CD4-positive, alpha-beta memory T cell (primary cell): ENCODE measurements at places on chromosomes 7 and 10. TPM values are rescaled to one million over a fixed set of nuclear protein-coding genes. Genes with fewer than 3 reads are reported as not detected.
A peak's percentile ranks its signal among the peaks of the same experiment; 100 is the strongest.

DNA sequence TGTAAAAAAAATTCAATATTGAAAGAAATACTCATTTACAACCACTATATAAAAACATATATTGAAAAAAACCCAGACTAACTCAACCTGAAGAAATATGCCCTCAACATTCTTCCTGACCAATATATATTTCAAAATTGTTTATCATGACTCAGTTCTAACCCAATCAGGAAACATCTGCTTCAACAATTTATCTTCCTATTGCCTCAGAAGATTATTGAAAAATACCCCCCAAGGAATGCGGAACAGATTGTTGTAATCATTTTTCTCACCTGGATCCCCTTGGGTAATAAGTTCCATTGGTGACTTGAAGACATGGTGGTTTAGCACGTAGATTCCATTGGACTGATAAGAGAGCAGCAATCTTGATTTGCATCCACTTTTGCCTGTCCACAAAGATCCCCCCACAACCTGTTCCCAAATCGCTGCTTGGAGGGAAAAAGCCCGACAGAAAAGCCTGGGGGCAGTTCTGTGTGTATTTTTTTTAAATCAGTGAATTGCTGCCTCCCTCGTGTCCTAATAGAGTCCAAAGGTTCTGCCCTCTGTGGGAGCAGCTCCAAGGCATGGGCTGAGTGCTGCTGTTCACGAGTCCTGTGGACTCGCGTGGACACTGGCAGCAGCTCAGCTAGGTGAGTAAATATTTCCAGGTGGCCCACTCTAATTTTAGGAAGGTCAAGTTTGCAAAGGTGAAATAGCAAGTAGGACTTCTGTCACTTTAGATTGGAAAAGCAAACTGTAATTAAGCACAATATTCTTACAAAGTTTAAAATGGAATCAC, 5.9 kb upstream of the INHBA start:
- no peak for DNase-seq

- DNase-seq = no peak
Observed at GRCh38 chr7:114504586-114504985, 90.0 kb downstream of the FOXP2 start.

- DNase-seq = no peak
Observed at GRCh38 chr10:132392811-132393694, 3.9 kb upstream of the PWWP2B start.

DNA sequence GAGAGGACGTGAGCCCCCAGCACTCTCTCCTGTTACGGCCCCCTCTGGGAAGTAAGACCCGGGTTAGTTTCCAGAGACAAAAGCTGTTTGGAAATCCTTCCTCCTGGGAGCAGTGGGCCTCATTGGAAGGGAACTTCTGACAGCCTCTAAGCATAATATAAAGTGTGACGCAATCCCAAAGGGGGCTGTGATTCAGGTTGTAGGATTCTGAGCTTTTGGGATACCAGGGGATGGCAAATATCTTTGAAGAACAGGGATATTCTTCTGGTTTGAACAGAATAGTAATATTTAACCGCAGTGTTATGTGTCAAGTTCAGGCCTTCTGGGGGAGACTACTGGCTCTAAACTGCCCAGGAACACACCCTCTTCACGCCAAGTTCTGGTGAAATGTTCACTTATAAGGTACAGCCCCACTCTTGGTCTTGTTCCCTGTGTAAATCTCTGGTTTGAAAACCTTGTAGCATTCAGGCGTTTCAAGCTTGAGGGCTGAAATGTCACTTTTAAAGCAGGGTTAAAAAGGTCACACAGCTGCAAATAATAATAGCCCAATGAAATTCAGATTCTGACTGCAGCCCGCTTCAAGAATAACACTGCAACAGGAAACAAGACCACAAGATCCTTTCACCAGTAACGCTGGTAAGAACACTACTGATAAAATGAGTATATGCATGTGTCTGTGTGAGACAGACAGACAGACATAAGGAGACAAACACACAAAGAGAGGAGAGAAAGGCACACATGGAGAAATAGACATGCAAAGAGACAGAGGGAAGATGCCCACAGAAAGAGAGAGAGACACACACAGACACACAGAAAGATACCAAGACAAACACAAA, 69.0 kb downstream of the CREB5 start:
- DNase-seq = no peak

DNA sequence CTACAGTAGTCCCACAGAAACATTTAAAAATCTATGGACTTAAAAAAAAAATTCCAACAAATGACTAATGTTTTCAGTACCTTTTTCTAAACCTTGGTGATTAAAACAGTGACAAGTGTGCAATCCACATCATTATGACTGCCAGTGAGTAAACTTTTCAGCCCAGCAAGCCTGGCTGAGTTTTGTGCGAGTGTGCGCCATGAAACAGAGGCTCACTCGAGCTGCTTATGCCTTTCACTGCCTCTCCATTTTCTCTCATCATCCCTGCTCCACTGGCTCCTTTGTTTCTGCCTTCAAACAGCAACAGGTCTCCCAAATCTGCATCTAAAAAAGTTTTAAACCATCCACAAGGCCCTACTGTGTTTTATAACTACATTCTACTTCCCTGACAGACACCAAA, 105.8 kb downstream of the USP6NL start:
- DNase-seq = no peak

DNA sequence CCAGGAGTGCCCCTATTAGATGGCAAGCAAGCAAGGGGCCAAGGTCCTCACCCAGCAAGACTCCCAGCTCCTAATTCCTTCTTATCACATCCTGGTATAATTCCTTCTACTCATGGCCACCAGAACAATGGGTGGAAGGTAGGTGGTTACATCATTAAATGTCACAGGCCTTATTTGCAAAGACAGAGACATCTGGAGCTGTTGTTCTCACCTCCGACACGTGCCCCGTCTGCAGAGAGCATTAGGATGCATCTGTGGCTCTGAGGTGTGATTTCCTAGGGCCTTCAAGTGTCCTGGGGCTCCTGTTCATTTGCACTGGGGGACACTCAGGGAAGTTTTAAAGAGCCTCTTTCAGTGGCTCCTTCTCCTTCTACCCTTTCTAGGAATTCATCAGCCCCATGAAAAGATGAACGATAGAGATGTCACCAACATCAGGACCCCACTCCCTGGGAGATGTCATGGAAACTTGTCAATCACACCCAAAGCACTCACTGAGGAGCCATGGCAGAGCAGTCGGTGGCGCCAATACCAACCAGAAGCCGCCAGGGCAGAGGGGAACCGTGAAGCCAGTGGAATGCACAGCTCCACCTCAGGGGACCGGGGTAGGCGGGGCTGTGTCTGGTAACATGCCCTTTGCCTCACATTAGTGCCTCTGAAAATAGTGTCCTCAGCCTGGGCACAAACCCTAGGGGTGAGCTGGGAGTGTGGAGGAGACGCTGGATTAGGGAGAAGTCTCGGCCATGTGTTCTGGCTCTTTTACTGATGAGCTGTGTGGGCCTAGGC, 2.9 kb upstream of the ATP6V0E2 start:
- peak; percentile 55 for DNase-seq

Gene CLRN3
- total RNA-seq = not detected

- DNase-seq = no peak
Observed at GRCh38 chr7:111650456-111650999, 88.2 kb upstream of the IMMP2L start.

- DNase-seq = no peak
Observed at GRCh38 chr10:90635111-90635765, 222.6 kb downstream of the HTR7 start.

Gene CCL26
- total RNA-seq = not detected

Gene SPDYE16
- 0.73 TPM for total RNA-seq

- no peak for DNase-seq
Observed at GRCh38 chr10:86211691-86212390, 154.8 kb downstream of the GRID1 start.

Gene C10orf53
- total RNA-seq = not detected

DNA sequence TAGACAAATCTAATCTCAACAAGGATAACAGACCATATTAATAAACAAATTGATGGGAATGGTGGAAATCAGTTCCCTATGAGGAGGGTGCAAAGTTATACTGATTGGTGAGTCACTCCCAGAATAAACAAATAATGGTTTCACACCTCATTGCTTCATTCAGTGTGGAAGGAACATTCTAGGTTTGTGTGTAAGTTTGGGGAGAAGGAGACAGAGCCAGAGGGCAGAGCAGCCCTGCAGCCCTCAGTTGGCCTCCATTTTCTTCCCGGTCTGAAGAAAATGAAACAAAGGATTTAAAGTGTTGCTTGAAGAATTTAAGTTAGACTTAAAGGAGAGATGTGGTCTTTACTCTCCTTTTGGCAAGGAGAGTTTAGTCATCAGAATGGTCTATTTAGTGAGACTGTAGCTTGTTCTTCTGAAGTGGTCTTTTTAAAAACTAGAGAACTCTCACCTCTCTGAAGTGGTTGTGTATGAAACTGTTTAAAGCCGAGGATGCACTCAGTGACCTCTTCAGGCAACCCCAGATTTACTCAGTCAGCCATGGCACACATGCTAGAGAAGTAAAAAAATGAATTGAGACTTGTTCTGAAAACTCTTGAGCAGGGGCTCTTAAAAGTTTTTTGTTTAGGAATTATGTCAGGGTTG, 27.2 kb downstream of the IKZF1 start:
- DNase-seq = peak; percentile 67

Gene HOXA11
- total RNA-seq = not detected

- DNase-seq = no peak
Observed at GRCh38 chr10:124287791-124288190, 130.9 kb downstream of the OAT start.

Gene NKX1-2
- total RNA-seq = not detected

Gene CDC14C
- total RNA-seq = not detected

DNA sequence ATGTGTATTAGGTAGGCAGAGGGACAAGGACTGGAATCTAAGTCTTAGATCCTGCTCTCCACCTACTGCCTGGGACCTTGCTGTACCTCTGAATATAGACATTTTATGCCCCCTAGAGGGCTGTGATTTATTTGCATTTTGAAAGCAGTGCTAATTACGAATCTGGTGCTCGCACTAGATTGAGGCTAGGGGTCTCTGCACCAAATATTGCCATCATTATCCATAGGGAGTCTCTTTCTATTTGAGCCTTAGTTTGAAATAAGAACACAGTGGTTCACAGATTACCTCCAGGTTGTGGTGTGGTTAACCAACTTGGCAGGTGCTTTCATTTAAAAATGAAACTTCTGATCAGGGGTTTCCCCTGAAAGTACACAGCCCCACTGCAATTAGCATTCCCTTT, 41.8 kb downstream of the CNNM1 start:
- DNase-seq = no peak

GRCh38 chr7:106357675-106358074, 72.9 kb upstream of the NAMPT start:
- no peak for DNase-seq
